ENCODE measurements at places on chromosomes 1 and 21.

DNA sequence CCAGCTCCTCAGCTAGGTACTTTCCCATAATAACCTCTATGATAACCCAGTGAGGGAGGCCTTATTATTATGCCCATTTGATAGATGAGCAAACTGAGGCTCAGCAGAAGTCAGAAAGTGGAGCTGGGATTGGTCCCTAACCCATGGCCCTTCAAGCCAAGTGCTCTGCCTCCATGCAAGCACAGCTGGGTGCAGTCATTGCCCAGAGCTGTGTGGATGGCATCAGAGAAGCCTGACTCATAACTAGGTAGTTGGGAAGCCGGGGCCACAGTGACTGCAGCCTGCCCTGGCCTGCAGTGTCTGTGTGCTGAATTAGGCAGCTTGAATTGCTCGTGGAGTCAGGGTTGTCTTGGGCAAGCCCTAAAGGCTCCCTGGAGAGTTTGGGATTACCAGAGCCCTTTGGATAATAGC lies 89.9 kb upstream of the SLC2A1 start:
- no peak for DNase-seq

DNA sequence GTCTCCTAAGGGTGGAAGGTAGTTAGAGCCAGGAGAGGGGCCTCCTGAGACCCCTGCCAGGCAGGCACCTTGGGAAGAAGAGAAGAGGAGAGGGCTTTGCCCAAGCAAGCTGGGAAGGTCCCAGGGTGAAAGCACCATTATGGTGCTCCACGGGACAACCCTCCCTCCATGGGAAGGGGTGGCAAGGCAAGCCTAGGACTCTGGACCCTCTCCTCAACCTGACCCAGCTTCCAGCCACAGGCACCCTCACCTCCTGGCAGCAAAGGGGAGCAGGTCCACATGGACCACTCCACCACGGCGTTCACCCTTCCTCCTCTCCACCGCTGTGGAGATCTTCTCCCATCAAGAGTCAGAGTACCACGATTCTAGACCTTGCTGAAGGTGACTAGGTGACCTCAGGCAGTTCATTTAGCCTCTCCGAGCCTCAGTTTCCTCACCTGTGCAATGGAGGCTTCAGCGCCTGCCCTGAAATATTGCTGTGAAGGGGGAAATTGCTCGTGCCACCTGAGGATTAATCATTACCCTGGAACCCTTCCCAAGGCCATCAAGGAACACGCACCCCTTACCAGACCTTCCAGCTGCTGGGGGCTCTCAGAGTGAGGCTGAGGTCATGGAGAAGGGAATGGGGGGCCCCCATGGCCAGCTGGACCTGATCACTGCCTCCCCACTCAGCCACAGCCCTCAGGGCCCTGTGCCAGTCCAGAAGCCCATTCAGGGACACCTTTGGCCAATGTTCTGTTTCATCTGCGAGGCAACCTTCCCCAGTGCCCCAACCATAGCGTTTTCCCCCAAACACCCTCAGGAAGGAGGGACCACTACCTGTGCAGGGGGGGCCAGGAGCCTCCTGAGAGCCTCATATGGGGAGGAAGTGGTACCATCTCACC lies 1.6 kb downstream of the RAP1GAP start:
- DNase-seq: no peak

DNA sequence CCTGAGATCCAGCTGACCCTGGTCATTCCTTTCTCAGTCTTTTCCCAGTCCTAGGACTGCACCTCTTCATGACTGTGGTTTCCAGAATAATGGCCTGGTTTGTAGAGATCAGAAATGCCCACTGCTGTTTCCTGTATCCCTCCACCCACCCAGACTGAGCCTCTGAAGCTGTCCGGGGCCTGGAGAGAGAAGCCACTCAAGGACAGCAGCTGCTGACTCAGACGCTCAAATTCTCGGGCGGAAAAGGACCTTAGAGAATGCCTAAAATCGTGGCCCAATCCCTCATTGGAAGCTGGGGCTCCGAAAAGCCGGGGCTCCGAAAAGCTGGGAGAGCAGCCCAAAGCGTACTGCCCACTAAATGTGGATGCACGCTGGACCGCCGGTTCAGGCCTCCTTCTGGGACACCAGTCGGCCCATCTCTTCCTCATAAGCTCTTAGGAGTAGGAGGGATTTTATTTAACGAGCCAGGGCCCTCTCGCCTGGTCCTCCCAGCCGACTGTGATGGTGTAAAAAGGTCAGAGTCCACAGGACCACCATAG lies 7.8 kb upstream of the GPR61 start:
- no peak for DNase-seq

DNA sequence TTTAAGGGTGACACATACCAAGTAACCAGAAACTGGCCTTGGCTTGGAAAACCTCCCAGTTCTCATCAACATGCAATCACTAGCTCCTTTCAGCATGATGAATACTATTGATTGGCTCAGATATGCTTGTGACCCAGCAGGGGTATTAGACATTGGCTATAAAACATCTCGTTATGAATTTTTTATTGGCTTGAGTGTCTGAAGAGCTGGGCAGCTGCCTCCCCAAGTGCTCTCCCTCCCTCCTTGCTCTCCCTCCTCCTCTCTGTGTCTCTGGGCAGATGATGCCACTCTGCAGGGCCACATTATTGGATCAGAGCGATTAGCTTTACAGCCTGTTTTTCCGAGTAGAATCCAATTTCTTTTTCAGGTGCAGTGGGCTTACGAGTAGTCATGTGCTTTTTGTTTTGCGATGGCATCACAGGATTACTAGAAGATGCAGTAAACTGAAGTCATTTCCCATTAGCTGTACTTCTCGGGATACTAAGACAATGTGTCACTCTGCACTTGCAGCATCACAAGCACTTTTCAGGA lies 79.3 kb upstream of the ATF3 start:
- DNase-seq: no peak

DNA sequence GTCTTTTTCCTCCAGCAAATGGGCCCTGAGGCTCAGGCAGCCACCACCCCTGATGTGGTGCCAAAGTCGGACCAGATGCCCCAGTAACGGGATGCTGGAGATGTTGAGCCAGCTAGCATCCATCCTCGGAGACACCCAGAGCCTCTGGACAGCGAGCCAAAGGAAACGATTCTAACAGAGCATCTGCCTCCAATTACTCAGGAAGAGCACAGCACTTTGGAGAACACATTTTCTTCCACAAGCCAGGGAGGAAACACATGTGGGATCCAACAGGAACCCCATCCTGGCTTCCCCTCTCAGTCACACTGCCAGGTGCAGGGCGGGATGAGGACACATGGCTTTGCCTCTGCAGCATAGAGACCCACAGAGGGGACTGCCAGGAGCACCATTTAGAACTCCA lies 44.9 kb downstream of the C1orf198 start:
- DNase-seq: no peak

DNA sequence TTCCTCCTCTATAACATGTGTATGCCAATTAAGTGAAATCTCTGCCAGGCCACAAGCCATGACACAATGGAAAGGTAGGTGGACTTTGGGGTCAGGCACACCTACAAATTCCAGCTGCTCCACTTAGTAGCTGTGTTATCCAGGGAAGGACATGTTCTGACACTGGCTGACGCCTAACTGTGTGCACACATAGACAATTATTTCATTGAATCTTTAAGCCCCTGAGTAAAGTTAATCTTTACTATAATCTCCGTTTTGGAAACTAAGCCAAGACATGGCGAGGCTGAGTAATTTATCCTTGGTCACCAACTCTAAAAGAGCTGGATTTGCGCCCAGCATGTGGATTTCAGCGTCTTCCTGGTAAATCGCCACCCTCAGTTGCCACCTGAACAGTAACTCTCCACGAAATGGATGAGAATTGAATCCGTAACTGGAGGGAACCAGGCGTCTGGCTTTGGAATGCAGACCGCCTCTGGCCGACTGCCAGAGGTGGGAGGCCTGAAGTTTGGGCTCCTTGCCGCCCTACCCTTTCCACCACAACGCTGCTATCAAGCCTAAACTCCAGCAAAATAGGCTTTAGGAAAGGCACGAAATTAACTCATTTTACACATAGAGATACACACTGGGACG lies 888 bp upstream of the SNRPE start:
- no peak for DNase-seq

DNA sequence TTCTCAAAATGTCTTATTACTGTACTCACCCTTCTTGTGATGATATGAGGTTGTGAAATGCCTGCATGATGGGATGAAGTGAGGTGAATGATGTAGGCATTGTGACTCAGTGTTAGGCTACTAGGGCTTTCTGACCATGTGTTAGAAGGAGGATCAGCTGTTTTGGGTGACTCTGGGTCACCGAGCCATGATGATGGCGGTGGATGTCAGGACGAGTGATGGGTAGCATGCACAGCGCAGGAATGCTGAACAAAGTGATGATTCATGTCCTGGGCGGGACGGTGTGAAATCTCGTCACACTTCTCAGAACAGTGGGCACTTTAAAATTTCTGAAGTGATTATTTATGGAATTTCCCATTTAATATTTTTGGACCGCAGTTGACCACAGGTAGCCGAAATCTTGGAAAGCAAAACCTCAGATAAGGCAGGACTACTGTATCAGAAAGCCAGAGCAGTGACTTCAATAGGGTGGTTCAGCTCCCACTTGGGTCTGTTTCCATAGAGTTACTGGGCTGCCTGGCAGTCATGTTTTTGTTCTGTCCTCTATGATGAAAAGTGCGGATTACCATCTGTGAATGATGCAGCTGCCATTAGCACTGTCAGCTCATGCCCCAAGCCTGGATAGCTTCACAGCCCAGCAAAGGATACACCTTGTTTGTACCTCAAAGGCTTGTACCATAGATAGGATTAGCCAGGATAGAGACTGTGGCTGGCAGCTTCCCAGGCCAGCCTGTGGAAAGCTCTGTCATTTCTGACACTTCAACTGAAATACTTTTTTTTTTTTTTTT lies 26.6 kb downstream of the IL6R start:
- DNase-seq: no peak

GRCh38 chr1:53430779-53431178 lies 28.4 kb upstream of the DMRTB1 start:
- no peak for DNase-seq

DNA sequence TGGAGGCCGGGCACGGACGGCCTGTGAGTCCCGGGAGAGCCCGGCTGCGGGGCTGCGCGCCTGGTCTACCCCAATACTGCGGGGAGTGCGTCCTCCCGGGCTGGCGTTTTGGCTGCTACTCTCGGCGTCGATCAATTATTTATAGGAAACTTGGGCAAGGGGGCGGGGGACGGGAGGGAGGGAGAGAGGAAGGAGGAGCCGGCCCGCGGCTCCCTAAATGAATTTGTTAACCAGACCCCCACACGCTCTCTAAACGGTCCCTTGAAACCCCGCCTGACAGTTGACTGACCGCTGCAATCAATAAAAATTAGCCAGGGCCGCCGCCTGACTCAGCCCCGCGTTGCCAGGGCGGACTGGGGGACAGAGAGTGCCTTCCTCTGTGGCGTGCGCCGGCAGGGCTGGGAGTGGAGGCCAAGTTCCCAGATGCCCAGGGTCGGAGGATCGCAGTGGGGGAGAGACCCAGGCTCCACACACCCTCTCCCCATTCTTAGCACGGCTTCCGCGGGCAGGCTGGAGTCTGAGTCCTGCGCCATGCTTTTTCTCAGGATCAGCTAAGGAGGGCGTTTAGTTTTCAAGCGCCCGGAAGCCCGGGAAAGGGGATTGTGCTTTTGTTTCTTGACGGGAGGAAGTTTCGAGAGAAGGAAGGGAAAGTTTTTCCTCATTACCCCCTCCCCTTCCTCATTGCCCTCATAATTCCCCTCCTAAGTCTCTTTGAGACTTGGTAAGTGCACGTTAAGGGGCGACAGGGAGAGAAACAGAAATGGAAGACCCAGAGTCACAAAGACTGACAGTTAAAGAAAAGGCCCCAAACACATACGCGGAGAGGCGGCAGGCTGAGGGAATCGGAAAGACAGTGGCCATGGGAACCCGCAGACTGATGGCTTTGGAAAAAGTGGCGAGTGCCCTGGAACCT lies 6.2 kb downstream of the PAX7 start:
- no peak for DNase-seq

- DNase-seq: peak; percentile 85
These were observed 24.1 kb downstream of the SLC26A9 start for GRCh38 chr1:205918955-205919746.

GRCh38 chr1:153649863-153650235 lies 8.7 kb upstream of the SNAPIN start:
- peak; percentile 86 for DNase-seq

DNA sequence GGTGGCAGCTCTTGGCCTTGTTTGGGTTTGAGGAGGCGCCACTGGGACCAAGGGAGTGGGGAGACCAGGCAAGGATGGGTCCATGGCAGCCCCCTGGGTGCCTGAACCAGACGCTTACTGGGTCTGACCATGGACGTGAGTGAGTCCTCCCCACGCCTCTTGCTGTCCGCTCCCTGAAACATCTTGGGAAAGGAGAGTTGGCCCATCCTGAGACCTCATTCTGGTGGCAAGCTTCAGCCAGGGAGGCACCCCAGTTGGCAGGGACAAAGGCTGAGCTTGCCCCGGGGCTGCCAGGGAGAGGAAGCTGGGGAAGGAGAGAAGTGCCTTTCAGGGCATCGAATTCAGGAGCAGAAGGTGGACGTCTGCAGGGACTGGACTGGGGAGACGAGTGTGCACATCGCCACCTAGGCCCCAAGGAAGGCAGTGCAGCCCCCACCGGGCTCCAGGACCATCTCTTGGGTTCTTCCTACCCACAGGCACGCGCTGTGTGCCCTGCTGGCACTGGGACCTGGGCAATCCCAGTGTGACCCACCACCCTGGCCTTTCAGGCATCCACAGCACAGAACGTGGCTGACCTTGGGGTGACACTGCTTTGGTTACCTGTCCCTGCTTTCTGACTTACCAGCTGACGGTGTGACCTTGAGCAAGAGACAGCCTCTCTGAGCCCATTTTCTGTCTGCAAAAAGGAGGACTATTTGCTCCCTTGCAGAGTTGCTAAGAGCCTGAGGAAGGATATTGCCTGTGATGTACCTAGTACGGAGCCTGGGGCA lies 132.9 kb upstream of the WNT4 start:
- DNase-seq: peak; percentile 65

DNA sequence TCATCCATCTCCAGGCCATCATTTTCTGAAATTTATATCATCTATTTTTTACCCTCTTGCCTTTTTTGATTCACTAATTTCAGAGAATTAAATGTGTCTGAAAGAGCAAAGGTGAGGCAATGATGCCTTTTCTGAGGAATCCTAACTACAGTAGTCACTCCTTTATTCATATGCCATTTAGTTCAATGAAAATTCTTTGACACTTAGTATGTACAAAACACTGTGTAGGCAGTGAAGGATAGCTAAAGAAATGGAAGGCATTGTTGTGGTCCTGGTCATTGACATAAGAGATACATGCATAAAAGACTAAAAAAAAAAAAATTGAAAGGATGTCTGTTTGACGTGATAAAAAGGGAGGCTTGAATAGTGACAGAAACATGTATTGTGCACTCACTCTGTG lies 171.9 kb upstream of the BEND5 start:
- no peak for DNase-seq

DNA sequence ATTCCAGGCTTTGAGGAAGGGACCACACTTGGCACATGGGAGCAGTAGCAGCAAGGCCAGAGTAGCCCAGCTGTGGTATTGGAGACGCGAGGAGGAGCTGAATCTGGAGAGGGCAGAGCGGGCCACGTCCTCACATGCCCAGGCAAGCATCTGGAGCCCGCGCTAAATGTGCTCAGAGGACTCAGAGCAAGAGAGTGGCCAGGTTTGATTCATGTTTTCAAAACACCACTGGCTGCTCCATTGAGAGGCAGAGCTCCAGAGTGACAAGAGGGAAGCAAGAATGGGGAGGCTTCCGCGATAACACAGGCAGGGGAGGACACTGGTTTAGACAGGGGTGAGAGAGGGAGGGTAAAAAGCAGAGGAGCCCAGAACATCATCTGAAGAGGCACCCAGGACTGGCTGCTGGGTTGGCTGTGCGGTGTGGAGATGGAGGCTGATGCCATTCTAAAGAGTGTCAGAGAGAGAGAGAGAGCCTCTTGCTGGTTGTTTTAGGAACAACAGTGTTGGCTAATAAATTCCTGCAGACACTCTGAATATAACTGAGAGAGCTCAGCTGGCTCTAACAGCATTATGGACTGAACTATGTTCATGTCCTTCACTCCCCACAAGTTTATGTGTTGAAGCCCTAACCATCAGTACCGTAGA lies 32.3 kb downstream of the RCAN1 start:
- DNase-seq: peak; percentile 9

All from RPMI8226 (cell line).